ENCODE measurements at places on chromosomes 11 and 22. TPM values are rescaled to one million over a fixed set of nuclear protein-coding genes. Genes with fewer than 3 reads are reported as not detected.

The FGF19 gene
- not detected for total RNA-seq

The CHRM1 gene
- not detected for total RNA-seq

DNA sequence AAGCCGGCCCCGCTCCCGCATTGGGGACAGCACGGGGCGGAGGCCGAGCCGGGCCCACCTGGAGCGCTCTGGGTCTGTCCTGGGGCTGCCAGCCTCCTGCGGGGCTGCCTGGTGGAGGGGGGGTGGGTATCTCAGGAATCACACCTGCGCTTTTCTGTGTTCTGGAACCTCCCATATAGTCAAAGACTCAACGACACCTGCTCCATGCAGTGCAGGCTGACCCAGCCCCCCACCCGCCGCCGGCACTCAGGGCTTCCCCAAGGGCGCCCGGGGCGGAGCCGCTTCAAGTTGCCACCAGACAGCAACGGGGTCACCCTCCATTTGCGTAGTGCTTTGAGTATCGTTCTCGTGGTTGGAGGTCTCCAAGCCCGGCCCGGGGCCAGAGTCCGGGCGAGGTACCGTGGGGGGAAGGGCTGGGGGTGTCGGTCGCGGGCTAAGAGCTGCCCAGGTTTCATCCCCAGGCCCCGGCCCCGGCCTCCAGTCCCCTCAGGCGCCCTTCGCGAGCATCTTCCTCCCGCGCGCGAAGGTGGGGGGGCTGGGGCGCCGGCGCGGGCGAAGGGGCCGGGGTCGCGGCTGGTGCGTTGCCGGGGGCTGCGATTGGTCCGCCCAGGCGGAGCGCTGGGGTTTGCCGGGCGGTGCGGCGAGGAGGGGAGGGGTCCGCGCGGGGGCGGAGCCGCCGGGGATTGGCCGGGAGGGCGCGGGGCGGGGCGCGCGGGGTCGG, 6.6 kb downstream of the TSPAN4 start:
- H3K4me3 ChIP-seq, result peak overlapping the region; percentile 63
- no peak overlapping the region for H3K27ac ChIP-seq
- H3K27me3 ChIP-seq, result no peaks in the 10 kb centered on the region
- H3K36me3 ChIP-seq, result no peaks in the 10 kb centered on the region
- no peak for DNase-seq
- H3K4me1 ChIP-seq, result no peaks in the 10 kb centered on the region

- no peaks in the 10 kb centered on the region for H3K4me1 ChIP-seq
- DNase-seq, result no peak
- H3K36me3 ChIP-seq, result no peaks in the 10 kb centered on the region
- H3K4me3 ChIP-seq, result no peak overlapping the region
- peaks cover 5% of the 10 kb centered on the region for H3K27me3 ChIP-seq
Observed at GRCh38 chr11:19843079-19843478, 130.4 kb downstream of the NAV2 start.

- peaks cover 17% of the 10 kb centered on the region for H3K4me1 ChIP-seq
- no peaks in the 10 kb centered on the region for H3K36me3 ChIP-seq
- no peak for DNase-seq
- H3K4me3 ChIP-seq, result no peak overlapping the region
Observed at GRCh38 chr11:73532310-73532709, 65.6 kb downstream of the FAM168A start.

- no peaks in the 10 kb centered on the region for H3K36me3 ChIP-seq
- no peak overlapping the region for H3K4me3 ChIP-seq
- H3K27me3 ChIP-seq, result peaks cover 14% of the 10 kb centered on the region
- H3K27ac ChIP-seq, result no peak overlapping the region
- DNase-seq, result no peak
- H3K4me1 ChIP-seq, result no peaks in the 10 kb centered on the region
Observed at GRCh38 chr11:110069158-110069737, 23.9 kb upstream of the ZC3H12C start.

DNA sequence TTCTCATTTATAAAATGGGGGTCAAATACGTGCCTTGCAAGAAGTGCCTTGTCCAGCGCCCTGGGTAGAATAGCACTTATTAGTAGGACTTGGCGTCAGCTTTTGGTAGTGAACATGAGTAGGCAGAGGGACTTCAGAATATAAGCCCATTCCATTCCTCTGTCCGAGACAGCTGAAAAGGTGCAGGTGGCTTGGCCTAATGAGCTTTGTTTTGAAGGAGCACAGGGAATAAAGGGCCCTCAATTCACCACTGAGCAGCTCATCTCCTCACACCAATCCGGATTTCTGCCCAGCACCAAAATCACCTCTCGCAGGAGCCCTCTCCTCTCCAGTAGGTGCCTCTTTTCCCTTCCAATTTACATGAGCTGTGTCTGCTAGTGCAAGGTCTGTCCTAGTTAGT, 91.2 kb downstream of the DSCAML1 start:
- H3K36me3 ChIP-seq, result no peaks in the 10 kb centered on the region
- H3K27me3 ChIP-seq, result peaks cover 9% of the 10 kb centered on the region
- H3K27ac ChIP-seq, result no peak overlapping the region
- no peak overlapping the region for H3K4me3 ChIP-seq
- peaks cover 9% of the 10 kb centered on the region for H3K4me1 ChIP-seq

DNA sequence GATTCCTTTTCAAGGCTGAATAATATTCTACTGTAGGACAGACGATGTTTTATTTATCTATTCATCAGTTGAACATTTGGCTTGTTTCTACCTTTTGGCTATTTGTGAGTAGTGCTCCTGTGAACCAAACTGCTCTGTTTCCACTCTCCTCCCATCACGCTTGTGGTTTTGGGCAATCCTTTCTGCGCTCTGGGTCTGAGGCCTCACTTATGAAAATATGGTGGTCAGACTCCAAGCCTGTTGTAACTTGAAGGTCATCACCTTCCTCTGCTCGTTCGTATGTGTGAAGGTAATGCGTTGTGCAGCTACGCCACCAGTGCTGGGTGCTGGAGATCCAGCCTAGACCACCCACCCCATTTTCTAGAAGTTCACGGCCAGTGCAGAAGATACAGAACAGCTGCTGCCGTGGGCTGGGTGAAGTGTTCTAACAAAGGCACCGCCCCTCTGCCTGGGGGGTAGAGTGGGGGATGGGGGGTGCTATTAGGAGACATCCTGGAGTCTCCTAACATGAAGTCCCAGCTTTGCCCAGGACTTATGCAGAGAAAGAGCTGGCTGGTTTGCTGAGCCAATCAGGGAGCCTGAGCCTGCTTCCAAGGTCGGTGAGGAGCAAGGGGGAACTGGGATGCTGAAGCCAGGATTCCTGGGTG, 21.0 kb downstream of the PTPN5 start:
- H3K36me3 ChIP-seq, result no peaks in the 10 kb centered on the region
- no peak for DNase-seq
- peaks cover 12% of the 10 kb centered on the region for H3K4me1 ChIP-seq
- H3K4me3 ChIP-seq, result peak overlapping the region; percentile 26
- H3K27ac ChIP-seq, result no peak overlapping the region
- peaks cover 21% of the 10 kb centered on the region for H3K27me3 ChIP-seq

- H3K36me3 ChIP-seq, result no peaks in the 10 kb centered on the region
- peaks cover 7% of the 10 kb centered on the region for H3K27me3 ChIP-seq
- no peaks in the 10 kb centered on the region for H3K4me1 ChIP-seq
- H3K4me3 ChIP-seq, result no peak overlapping the region
- H3K27ac ChIP-seq, result no peak overlapping the region
Observed at GRCh38 chr11:11442791-11443190, 89.7 kb upstream of the CSNK2A3 start.

GRCh38 chr22:44026630-44027511, 2.8 kb downstream of the PARVB start:
- H3K4me3 ChIP-seq, result peak overlapping the region; percentile 90
- no peaks in the 10 kb centered on the region for H3K36me3 ChIP-seq
- peak; percentile 84 for DNase-seq
- H3K27ac ChIP-seq, result peak overlapping the region; percentile 88

- peak overlapping the region; percentile 93 for H3K27ac ChIP-seq
- peak overlapping the region; percentile 79 for H3K4me3 ChIP-seq
- peaks cover 13% of the 10 kb centered on the region for H3K4me1 ChIP-seq
- no peaks in the 10 kb centered on the region for H3K36me3 ChIP-seq
- no peaks in the 10 kb centered on the region for H3K27me3 ChIP-seq
Observed at GRCh38 chr11:63670433-63671321, 499 bp downstream of the ATL3 start.

- no peak for DNase-seq
- H3K36me3 ChIP-seq, result no peaks in the 10 kb centered on the region
- H3K27me3 ChIP-seq, result no peaks in the 10 kb centered on the region
- no peak overlapping the region for H3K27ac ChIP-seq
- no peak overlapping the region for H3K4me3 ChIP-seq
- peaks cover 55% of the 10 kb centered on the region for H3K4me1 ChIP-seq
Observed at GRCh38 chr22:40218152-40218551, 40.4 kb downstream of the TNRC6B start.

DNA sequence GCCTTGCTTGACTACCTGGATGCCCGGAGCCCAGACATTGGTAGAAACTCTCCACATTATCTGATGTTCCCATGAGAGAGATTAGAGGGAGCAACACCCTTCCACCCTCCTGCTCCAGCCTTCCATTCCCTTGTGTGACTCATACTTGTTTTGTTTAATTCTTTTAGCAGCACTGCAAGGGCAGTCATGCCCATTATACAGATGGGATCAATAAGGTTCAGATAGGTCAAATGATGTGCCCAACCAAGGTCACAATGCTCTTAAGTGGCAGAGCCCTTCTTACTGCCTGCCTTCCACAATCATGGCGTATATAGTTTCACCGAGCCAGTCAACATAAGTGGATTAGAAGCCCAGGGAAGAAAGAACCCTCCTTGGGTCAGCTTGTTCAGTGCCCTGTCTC, 6.6 kb upstream of the CCDC134 start:
- H3K27me3 ChIP-seq, result no peaks in the 10 kb centered on the region
- peaks cover 12% of the 10 kb centered on the region for H3K36me3 ChIP-seq
- no peak overlapping the region for H3K27ac ChIP-seq
- H3K4me1 ChIP-seq, result peaks cover 6% of the 10 kb centered on the region
- H3K4me3 ChIP-seq, result no peak overlapping the region

- DNase-seq, result no peak
- no peak overlapping the region for H3K27ac ChIP-seq
- H3K4me1 ChIP-seq, result no peaks in the 10 kb centered on the region
Observed at GRCh38 chr22:27975381-27976013, 56.4 kb upstream of the PITPNB start.

DNA sequence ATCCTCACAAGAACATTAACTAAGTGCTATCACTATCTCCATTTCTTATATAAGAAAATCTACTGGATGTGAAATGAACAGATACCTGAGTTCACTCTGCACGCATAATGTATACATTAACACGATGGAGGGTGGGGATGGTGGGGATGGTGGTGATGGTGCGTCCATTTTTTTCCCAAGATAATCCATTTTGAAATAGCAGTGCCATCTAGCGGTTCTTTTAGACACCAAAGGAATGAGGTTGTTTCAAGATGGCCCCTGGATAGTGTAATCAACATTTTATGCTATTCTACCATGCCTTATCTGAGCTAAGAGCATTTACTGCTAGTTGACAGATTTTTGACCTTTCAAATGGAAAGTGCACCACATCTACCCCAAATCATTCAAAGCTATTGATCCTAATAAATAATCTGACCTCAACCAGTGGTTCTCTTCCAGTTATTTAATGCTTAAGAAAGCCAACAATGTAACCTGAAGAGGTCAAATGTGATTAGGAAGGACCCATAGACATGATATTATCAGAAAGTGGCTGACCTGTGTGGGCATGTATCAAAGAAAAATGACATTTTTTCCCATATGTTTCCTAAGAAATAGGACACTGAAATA, 714.7 kb upstream of the TENM4 start:
- no peaks in the 10 kb centered on the region for H3K27me3 ChIP-seq
- no peak overlapping the region for H3K27ac ChIP-seq

GRCh38 chr11:116420770-116421528, 351.8 kb downstream of the BUD13 start:
- no peaks in the 10 kb centered on the region for H3K36me3 ChIP-seq
- peaks cover 3% of the 10 kb centered on the region for H3K4me1 ChIP-seq
- peaks cover 12% of the 10 kb centered on the region for H3K27me3 ChIP-seq
- no peak overlapping the region for H3K27ac ChIP-seq
- DNase-seq, result no peak

DNA sequence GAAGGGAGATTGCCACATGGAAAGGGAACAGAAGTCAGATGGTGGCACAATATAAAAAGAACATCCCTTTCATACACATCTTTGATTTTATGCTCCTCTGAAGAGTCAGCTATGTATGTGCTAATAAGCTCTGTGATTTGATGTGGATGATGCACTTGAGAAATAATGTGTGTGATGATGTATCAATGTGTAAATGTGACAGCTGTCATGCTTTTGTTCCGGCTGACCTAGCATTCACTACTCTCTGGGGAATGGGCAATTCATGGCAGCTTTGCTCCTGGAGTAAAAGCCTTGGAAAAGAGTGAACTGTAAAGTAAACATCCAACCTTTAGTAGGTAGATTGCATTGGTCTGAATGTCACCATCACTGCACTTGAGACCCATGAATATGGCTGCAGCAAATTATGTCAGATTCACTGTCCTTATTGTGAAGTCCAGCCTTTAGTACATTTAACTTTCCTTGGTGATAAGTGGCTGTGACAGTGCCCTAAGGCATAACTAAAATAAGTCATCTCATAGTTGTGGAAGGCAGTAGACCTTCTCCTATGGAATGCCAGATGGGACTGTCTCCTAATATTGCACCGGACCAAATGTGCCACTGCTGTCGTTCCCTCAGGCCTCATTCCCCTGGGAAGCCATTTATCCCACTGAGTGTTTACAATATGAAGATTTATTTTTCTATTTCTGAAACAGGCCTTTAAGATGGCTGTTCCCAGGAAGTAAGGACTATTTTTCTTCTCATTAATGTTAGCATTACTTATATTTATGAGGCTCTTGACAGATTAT, 178.2 kb upstream of the CCDC90B start:
- no peak overlapping the region for H3K4me3 ChIP-seq
- no peaks in the 10 kb centered on the region for H3K27me3 ChIP-seq
- no peaks in the 10 kb centered on the region for H3K36me3 ChIP-seq
- no peak overlapping the region for H3K27ac ChIP-seq

DNA sequence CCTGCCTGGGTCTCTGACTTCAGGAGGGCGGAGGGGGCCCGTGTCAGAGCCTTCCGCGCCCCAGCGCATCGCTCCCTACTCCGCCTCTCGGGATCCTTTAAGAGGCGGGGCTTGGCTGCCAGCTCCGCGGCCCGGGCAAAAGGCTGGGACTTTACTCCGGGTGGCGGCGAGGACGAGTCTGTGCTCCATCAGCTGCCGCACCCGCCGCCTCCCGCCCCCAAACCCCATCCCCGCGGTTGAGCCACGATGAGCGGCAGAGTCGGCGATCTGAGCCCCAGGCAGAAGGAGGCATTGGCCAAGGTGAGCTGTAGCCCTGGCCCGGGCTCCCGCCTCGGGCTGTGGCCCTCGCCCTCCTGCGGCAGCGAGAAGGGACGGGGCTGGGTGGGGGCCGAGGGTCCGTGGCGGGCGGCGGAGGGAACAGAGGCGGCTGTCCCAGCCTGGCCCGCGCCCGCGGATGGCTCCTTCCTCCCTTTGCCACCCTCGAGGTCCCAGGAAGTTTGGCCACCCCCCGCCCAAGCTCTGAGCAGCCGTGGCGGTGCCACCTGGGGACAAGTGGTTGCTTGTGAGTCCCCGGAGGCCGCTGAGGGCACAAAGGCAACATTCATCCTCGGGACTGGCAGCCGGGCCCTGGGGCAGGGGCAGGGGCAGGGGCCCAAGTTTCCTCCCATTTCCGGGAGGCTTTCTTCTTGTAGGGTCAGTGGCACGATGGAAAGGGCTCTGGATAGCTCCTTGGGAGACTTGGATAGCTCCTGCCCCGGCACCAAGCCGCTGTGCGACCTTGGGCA, at the start of gene SEC14L2:
Gene SEC14L2, plus strand, starts transcription at position 148 of the 785 bp plus-strand sequence. Its CDS starts 99 bp downstream, at position 247.
- DNase-seq, result no peak
- H3K4me3 ChIP-seq, result peak within 1 kb of the TSS; percentile 52
- H3K27me3 ChIP-seq, result peaks cover 17% of the 10 kb centered on the region
- no peak within 1 kb of the TSS for H3K27ac ChIP-seq
- no peaks in the 10 kb centered on the region for H3K36me3 ChIP-seq

GRCh38 chr22:35443790-35444684, 44.1 kb downstream of the MCM5 start:
- peaks cover 4% of the 10 kb centered on the region for H3K36me3 ChIP-seq
- DNase-seq, result no peak
- peaks cover 9% of the 10 kb centered on the region for H3K4me1 ChIP-seq
